ENCODE measurements at places on chromosomes 6 and 20.

- DNase-seq = peak; percentile 85
Observed at GRCh38 chr6:18350271-18350670, 36.9 kb upstream of the RNF144B start.

DNA sequence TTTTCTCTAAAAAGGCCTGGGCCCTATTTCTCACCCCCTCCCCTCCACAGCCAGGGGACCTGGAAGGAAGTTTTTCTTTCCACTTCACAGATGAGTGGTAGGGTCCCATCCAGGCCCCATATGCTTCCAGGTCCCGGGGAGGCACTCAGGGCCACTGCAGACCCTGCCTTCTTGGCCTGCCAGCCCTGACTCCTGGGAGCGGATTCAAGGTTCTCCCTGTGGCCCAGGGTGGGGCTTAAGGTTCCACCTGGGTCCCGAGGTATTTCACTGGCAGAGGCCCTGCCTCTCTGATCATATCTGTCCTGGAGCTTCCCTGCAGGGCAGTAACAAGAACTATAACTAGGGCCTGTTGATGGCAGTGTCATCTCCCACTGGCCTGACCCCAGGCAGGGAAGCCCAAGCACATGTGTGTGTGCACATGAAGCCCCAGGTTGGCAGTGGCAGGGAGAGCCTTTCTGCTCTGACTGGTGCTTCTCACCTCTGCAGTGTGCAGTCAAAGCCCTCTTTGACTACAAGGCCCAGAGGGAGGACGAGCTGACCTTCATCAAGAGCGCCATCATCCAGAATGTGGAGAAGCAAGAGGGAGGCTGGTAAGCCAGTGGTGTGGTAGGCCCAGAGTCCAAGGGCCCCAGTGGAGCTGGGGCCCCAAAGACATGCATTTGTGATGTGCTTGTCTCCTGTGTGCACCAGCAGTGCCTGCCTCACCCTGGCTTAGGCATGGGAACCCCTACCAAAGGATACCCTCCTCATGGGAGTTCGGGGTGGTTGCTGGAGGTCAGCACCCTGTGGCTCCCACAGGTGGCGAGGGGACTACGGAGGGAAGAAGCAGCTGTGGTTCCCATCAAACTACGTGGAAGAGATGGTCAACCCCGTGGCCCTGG is 31.2 kb downstream of the PLCG1 start:
- no peak for DNase-seq

GRCh38 chr6:146095481-146095880 is 66.6 kb downstream of the GRM1 start:
- peak; percentile 68 for DNase-seq

- peak; percentile 10 for DNase-seq
Observed at GRCh38 chr6:51620971-51621370, 466.4 kb downstream of the PKHD1 start.

DNA sequence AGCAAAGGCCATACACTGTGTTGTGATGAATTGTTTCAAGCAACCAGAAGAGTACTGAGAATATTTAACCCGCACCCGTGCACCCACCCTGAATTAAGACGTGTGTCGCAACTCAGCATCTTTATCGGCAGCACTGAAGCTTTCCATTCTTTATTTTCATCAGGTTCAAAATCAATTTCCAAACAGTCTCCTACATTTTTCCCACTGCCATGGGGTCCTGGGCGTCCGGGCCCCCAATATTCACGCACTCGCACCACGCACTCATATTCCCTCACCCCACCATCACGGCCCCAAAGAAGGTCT is 1.8 kb downstream of the LTB start:
- DNase-seq = no peak
